ENCODE measurements at places on chromosomes 1 and 21.

GRCh38 chr1:230517326-230517725 is 91.2 kb upstream of the PGBD5 start:
- DNase-seq = no peak

GRCh38 chr21:41482301-41482700 is 25.7 kb downstream of the TMPRSS2 start:
- DNase-seq = peak; percentile 54

GRCh38 chr1:232985882-232986526 is 35.6 kb downstream of the NTPCR start:
- no peak for DNase-seq

- peak; percentile 72 for DNase-seq
Measured at GRCh38 chr1:222654849-222655248, 37.0 kb downstream of the MIA3 start.

GRCh38 chr1:201582705-201583442 is 43.9 kb downstream of the NAV1 start:
- peak; percentile 67 for DNase-seq

GRCh38 chr21:19197950-19198349 is 794.4 kb upstream of the TMPRSS15 start:
- DNase-seq = no peak

GRCh38 chr1:26627954-26628353 is 67.9 kb upstream of the ARID1A start:
- no peak for DNase-seq

GRCh38 chr1:161936786-161937185 is 86.9 kb downstream of the OLFML2B start:
- DNase-seq = no peak

GRCh38 chr21:42658320-42659105 is 5.1 kb downstream of the PDE9A start:
- DNase-seq = no peak

DNA sequence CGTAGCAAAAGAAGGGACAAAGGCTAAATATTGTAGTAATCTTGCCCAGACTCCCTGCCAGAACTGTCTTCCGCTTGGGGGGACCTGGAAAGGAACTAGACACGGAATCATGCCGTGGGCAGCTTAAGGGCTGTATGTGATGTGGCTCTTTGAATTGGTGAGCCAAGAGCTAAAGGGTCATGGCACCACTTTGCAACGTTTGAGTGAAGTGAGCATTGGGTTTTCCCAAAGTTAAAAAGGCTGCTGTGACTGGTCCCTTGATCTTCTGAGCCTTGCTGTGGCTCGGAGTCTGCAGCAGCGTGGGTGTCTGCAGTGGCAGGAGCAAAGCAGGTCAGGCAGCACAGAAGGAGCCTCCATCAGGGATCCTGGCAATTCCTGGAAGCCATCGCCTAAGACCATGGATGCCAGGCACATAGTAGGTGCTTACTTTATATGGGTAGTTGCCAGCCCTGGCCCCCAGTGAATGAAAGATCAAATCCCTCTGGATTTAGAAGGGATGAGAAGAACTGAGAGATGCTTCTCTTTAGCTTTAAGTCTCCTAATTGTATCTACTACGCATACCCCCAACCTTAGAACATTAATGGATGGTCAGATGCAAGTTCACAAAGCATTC is 1.8 kb downstream of the SMYD2 start:
- no peak for DNase-seq

DNA sequence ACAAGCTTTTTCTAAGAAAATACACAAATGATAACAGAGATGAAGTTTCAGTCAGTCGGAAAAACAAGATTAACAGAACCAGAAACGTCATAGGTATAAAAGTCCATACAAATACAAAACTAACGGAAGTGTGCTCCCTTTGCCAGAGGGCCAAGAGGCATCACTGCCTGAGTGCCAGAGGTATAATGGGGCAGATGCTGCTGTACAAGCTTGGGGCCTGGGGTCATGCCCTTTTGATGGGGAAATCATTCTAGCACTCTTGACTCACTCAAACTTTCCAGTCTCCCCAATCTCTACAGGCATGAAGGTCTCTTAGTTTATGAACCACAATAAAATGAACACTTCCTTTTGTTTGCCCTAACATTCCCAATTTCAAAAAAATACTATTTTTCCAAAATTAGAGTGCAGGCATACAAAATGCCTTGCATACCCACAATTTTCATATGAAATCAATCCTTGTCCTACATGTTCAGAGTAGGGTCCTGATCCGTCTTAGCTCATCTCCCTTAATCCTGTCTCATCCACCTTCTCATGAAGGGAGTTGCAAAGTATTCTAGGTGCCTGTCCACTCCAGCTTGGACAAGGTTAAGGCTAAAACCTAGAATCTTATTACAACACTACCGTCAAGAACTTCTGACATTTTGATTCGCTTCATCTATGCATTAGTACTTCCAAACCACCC is 1.5 kb downstream of the RPL22 start:
- peak; percentile 35 for DNase-seq

GRCh38 chr1:82795508-82796149 is 994.9 kb downstream of the ADGRL2 start:
- DNase-seq = no peak

GRCh38 chr1:20740781-20741180 is 8.3 kb upstream of the SH2D5 start:
- DNase-seq = no peak

GRCh38 chr1:202034683-202035462 is 24.5 kb downstream of the ELF3 start:
- DNase-seq = peak; percentile 98

- DNase-seq = no peak
Measured at GRCh38 chr1:225511828-225512381, 84.1 kb upstream of the LBR start.
